ENCODE measurements at places on chromosomes 6 and 20.

- no peak for DNase-seq
Observed at GRCh38 chr6:109079981-109080380, 14.7 kb downstream of the SESN1 start.

DNA sequence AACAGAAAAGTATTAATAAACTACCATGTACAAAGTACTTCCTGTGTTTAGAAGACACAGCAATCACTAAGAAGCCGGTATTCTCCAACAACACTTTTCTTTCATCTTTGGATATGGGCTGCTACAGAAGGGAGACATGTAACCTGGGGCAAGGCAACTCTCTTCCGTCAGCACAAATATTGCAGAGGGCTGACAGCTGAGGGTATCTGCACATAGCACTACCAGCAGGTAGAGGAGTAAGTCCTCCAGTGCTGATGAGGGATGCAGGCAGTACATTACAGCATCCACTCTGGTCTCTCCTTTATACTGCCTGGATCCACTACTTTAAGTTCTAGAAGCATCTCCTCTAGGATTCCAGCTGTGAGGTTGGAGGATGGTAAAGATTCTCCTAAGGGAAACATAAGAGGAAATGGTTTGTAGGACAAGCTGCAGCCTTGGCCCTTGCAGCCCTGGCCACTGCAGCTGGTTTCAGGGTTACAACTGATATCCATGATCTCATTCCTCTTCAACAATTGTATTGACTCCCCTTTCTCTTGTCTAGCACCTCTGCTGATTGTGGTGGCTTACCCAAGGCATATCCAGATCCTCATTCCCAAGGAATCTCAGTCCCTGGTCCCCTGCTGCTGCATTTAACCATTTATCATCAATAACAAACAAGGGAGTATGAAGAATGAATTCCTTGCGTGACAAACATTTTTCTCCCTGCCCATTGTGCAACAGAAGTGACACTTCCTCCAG lies 110.7 kb upstream of the ADGRF1 start:
- no peak for DNase-seq

- peak; percentile 100 for DNase-seq
Observed at GRCh38 chr20:57501461-57502335, 23.2 kb downstream of the CTCFL start.

- no peak for DNase-seq
Observed at GRCh38 chr6:116208056-116208785, 45.7 kb downstream of the TSPYL4 start.

GRCh38 chr6:89260310-89260709 lies 43.2 kb upstream of the GABRR1 start:
- no peak for DNase-seq

GRCh38 chr6:49805246-49805645 lies 18.2 kb upstream of the PGK2 start:
- DNase-seq, result no peak

Data from HTR-8/SVneo (cell line).